Stimulated activated CD8-positive, alpha-beta memory T cell treated with anti-CD3 and anti-CD28 coated beads, Interleukin-15, amount 100 ng/mL, for 4 hours (primary cell): ENCODE measurements at places on chromosomes 2 and 18.

- DNase-seq = no peak
These were observed 10.7 kb downstream of the CGREF1 start for GRCh38 chr2:27108221-27108620.

GRCh38 chr2:233446121-233446520, 91.8 kb downstream of the DGKD start:
- no peak for DNase-seq

GRCh38 chr2:156456616-156457015, 20.4 kb downstream of the GPD2 start:
- DNase-seq = no peak

GRCh38 chr18:35142275-35142615, 98.6 kb upstream of the ZNF397 start:
- DNase-seq = no peak

DNA sequence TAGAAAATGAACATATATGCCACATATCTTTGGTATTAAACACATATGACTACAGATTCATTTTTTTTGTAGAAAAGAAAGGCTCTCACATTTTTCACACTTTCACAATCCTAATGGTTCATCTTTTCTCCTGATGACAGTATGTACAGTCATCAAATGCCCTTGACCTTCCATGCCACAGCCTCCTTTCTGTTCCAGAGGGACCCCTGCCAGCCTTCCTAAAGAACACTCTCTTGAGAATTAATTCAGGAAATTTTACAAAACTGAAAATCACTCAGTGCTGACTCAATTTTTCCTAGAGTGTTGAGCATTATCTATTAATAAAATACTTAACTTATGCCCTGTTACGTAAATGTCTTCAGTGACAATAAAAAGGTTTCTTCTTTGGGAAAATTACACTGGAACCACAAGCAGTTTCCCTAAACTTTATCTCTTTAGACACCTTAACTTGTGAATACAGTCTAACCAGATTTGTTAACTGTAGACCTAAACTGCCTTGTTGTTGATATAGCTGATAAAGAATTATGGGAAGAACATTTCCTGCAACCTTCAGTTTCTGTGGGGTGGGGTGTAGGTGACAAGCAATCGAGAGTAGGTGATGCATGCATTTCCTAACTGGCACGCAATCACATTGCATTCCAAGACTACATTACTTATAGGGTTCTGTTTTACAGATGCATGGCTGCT, 15.3 kb upstream of the ACOXL start:
- DNase-seq = no peak

GRCh38 chr2:212537726-212538304, 787 bp downstream of the ERBB4 start:
- DNase-seq = no peak

GRCh38 chr2:203893840-203894239, 26.3 kb downstream of the CTLA4 start:
- no peak for DNase-seq

DNA sequence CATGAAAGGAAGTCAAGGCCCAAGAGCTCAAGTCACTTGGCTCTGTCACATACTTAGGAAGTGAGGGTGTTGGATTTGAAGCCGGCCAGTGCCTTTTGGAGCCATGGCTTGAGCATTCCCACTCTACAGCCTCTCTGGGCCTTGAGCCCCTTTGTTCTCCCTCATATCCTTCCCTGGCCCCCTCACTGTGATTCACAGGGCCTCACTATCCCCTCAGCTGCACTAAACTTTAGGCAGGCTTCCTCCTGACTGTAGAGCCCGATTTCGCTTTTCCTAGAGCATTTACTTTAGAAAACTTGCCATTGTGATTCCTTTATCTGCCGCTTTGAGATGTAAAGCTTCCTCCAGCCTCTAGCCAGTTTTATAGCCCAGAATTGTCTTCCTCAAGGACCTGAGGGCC, 107.6 kb downstream of the FBXO15 start:
- DNase-seq = no peak
